CD4-positive, alpha-beta memory T cell (primary cell): ENCODE measurements at places on chromosomes 2 and 18. TPM values are rescaled to one million over a fixed set of nuclear protein-coding genes. Genes with fewer than 3 reads are reported as not detected.

Gene COL3A1
- polyA plus RNA-seq = not detected

- DNase-seq = peak; percentile 26
- H3K27me3 ChIP-seq = no peaks in the 10 kb centered on the region
- no peak overlapping the region for H3K27ac ChIP-seq
- H3K36me3 ChIP-seq = no peaks in the 10 kb centered on the region
- no peaks in the 10 kb centered on the region for H3K4me1 ChIP-seq
Measured at GRCh38 chr2:118046634-118047210, 32.9 kb upstream of the CCDC93 start.

- no peak overlapping the region for H3K27ac ChIP-seq
- H3K36me3 ChIP-seq = no peaks in the 10 kb centered on the region
- no peaks in the 10 kb centered on the region for H3K4me1 ChIP-seq
- no peaks in the 10 kb centered on the region for H3K27me3 ChIP-seq
- DNase-seq = no peak
Measured at GRCh38 chr2:164203131-164203530, 418.2 kb downstream of the GRB14 start.

- H3K27me3 ChIP-seq = no peaks in the 10 kb centered on the region
- H3K27ac ChIP-seq = no peak overlapping the region
- DNase-seq = no peak
- no peak overlapping the region for H3K4me3 ChIP-seq
Measured at GRCh38 chr2:40364151-40364874, 87.6 kb downstream of the SLC8A1 start.

- H3K27ac ChIP-seq = no peak overlapping the region
- no peak for DNase-seq
- H3K4me1 ChIP-seq = no peaks in the 10 kb centered on the region
- no peaks in the 10 kb centered on the region for H3K27me3 ChIP-seq
- no peaks in the 10 kb centered on the region for H3K36me3 ChIP-seq
- no peak overlapping the region for H3K4me3 ChIP-seq
Measured at GRCh38 chr2:181984814-181985631, 630 bp upstream of the PPP1R1C start.

Gene SCN3A
- polyA plus RNA-seq = not detected

DNA sequence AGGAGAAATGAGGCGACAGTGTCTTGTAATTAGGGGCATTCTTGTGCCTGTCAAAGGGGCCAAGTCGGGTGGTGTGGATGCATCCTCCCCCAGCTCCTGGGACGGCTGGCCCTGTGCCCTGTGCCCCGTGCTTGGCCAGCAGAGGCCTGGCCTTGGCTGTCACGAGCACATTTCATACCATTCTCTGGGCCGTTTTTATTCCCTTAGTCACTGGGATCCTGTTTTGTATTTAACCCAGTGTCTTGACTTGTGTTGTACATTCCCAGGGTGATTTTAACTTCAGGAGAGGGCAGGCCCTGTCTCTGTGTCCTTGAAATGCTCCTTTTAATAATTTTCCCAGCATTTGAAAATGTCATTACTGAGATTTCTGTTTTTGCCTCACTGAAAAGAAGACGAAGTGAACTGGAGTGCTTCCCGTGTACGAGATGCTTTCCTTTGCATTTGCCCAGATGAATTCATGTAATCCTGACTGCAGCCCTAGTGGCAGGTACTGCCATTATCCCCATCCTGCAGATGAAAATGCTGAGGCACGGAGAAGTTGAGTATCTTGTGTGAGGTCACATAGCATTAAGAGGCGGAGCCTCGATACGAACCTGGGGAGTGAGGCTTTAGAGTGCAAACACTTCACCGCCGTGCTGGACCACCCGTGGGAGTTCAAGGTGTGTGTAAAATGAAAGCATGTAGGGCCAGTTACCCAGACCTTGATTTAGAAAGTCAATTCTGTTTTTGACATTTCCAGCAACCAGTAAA, 57.0 kb downstream of the SH3RF3 start:
- DNase-seq = no peak
- H3K4me1 ChIP-seq = no peaks in the 10 kb centered on the region
- no peaks in the 10 kb centered on the region for H3K36me3 ChIP-seq
- H3K27me3 ChIP-seq = peaks cover under 1% of the 10 kb centered on the region
- H3K27ac ChIP-seq = no peak overlapping the region

Gene ABCB11
- not detected for polyA plus RNA-seq

DNA sequence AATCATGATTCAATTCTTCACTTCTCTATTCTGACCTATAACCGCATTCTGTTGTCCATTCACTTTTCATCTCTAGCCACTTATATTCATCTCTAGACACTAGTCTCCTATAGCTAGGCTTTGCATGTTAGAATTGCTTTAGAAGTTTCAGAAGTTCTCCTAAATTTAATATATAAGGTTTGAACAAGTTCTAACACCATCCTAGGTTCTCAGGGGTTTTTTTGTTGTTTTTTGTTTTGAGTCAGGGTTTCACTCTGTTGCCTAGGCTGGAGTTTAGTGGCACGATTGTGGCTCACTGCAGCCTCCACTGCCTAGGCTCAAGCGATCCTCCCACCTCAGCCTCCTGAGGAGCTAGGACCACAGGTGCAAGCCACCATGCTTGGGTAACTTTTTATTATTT, 19.9 kb downstream of the WDSUB1 start:
- no peak overlapping the region for H3K4me3 ChIP-seq
- H3K27ac ChIP-seq = no peak overlapping the region
- no peak for DNase-seq
- no peaks in the 10 kb centered on the region for H3K27me3 ChIP-seq
- no peaks in the 10 kb centered on the region for H3K36me3 ChIP-seq

- H3K36me3 ChIP-seq = no peaks in the 10 kb centered on the region
- no peak overlapping the region for H3K4me3 ChIP-seq
- no peak overlapping the region for H3K27ac ChIP-seq
- H3K27me3 ChIP-seq = no peaks in the 10 kb centered on the region
Measured at GRCh38 chr18:26181343-26181826, 44.9 kb upstream of the TAF4B start.

- H3K36me3 ChIP-seq = no peaks in the 10 kb centered on the region
- no peaks in the 10 kb centered on the region for H3K27me3 ChIP-seq
- no peak overlapping the region for H3K27ac ChIP-seq
- no peak overlapping the region for H3K4me3 ChIP-seq
Measured at GRCh38 chr18:8480506-8481328, 128.5 kb upstream of the RAB12 start.

Gene ACTG2
- not detected for polyA plus RNA-seq

- H3K4me3 ChIP-seq = no peak within 1 kb of the TSS
- H3K4me1 ChIP-seq = peaks cover 12% of the 10 kb centered on the region
- H3K27ac ChIP-seq = no peak within 1 kb of the TSS
- DNase-seq = no peak
Measured at GRCh38 chr2:20012282-20013125, at the start of gene MATN3. Gene MATN3 (minus strand): TSS chr2:20012668. CDS start chr2:20012631, 37 bp downstream.

Gene EML6
- polyA plus RNA-seq = 0.02 TPM

- no peak for DNase-seq
- no peaks in the 10 kb centered on the region for H3K27me3 ChIP-seq
- no peaks in the 10 kb centered on the region for H3K4me1 ChIP-seq
Measured at GRCh38 chr2:106700616-106701015, 185.4 kb downstream of the ST6GAL2 start.

Gene THAP4
- 42.9 TPM for polyA plus RNA-seq

Gene METTL21A
- polyA plus RNA-seq = 38.2 TPM

Gene NOL4
- polyA plus RNA-seq = not detected

DNA sequence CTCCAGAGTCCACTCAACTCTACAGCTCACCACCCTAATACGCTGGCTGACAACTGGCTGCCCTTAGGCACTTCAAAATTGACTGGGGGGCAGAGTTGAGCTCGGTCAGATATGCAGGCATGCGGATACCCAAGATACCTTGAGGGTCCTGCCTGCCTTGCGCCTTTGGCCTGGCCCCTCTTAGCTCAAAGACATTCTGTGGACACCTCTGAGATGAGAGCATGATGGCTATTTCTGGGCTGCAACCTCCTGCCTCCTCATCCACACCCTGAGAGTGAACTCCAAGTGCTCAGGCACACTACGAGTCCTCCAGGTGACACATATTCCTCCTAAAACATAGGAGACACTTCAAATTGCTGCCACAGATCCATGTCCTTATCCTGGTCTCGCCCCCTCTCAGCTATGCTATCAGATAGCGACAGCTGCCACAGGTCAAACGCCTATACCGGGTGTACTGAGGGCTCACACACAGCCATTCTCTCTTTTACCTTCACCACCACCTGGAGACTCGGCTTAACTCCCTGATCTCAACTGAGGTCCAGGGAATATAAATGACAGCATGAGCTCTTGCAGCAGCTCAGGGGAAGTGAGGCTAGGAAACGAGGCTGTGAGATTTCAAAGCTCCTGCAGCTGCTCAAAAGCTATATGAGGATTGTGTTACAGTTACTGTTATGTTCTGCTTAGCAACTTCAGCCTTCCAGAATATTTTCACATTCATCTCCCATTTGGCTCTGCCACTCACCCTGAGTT, 60.5 kb upstream of the TEX51 start:
- no peak overlapping the region for H3K4me3 ChIP-seq
- H3K27ac ChIP-seq = no peak overlapping the region
- no peaks in the 10 kb centered on the region for H3K27me3 ChIP-seq
- no peak for DNase-seq
- H3K4me1 ChIP-seq = no peaks in the 10 kb centered on the region
- H3K36me3 ChIP-seq = no peaks in the 10 kb centered on the region

Gene DSC3
- not detected for polyA plus RNA-seq

DNA sequence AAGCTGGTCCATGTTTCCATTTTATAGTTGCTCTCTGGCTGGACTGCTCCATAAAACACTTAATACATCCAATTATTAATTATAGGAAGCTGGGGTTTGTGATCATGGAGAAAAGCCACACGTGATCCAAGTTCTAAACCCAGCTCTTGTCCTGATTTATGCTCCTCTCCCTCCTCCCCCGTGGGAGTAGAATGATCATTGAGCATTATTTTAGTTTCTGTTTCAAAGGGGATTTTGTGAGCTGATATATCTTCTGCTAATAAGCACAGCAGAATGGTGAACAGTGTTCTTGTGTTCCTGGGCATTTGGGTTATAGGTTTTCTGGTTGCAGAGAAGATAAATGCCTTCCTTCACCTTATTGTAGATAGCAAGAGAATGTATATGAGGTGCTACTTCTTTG, 135.7 kb upstream of the TMEM200C start:
- DNase-seq = no peak
- H3K36me3 ChIP-seq = no peaks in the 10 kb centered on the region
- H3K4me3 ChIP-seq = no peak overlapping the region

- H3K27ac ChIP-seq = no peak overlapping the region
- no peak overlapping the region for H3K4me3 ChIP-seq
- no peaks in the 10 kb centered on the region for H3K27me3 ChIP-seq
- no peaks in the 10 kb centered on the region for H3K4me1 ChIP-seq
- H3K36me3 ChIP-seq = no peaks in the 10 kb centered on the region
Measured at GRCh38 chr2:42917425-42917927, 125.1 kb upstream of the HAAO start.

Gene INPP5D
- 125 TPM for polyA plus RNA-seq

DNA sequence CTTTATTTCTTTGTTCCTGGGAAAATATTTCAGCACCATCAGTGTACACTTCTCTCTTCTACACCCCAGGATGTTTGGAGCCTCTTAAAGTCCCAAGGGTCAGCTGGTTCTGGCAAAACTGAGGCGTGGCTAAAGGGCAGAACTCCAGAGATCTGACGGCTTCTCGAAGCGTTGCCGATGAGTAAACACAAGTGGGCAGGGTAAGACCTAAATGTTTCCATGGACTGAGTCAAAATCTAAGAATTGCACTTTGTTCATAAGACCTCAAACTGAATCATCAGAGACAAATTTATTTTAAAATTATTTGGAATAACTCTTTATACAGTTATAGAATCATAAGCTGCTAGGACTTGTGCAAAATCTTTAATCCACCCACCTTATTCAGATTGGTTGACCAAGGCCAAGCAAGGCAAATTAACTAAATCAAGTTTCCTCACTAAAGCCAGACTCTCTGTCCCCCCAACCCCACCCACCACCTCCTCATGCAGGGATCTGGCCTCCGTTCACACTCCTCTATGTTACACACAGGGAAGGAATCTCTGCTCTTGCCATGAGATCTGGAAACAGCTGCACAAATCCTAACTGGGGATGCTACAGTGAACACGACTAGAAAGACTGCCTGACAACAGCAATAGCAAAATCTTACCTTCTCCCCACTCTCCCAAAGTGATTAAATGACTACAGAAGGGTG, 342.6 kb upstream of the KLHL29 start:
- H3K27me3 ChIP-seq = no peaks in the 10 kb centered on the region
- no peak overlapping the region for H3K4me3 ChIP-seq
- H3K4me1 ChIP-seq = no peaks in the 10 kb centered on the region
- no peaks in the 10 kb centered on the region for H3K36me3 ChIP-seq
- no peak overlapping the region for H3K27ac ChIP-seq

GRCh38 chr18:77177009-77177408, 44.4 kb upstream of the MBP start:
- no peak overlapping the region for H3K27ac ChIP-seq
- H3K4me3 ChIP-seq = no peak overlapping the region
- H3K27me3 ChIP-seq = no peaks in the 10 kb centered on the region
- H3K36me3 ChIP-seq = no peaks in the 10 kb centered on the region

Gene RAD51AP2
- not detected for polyA plus RNA-seq

- H3K4me1 ChIP-seq = peaks cover 31% of the 10 kb centered on the region
- no peak overlapping the region for H3K4me3 ChIP-seq
- no peak overlapping the region for H3K27ac ChIP-seq
- no peaks in the 10 kb centered on the region for H3K36me3 ChIP-seq
- no peaks in the 10 kb centered on the region for H3K27me3 ChIP-seq
- DNase-seq = peak; percentile 34
Measured at GRCh38 chr2:206556357-206556949, 85.8 kb upstream of the FAM237A start.

- no peak overlapping the region for H3K27ac ChIP-seq
- no peak for DNase-seq
- no peaks in the 10 kb centered on the region for H3K36me3 ChIP-seq
- no peaks in the 10 kb centered on the region for H3K4me1 ChIP-seq
- no peaks in the 10 kb centered on the region for H3K27me3 ChIP-seq
Measured at GRCh38 chr2:204691911-204692510, 146.7 kb downstream of the PARD3B start.

Gene USP37
- polyA plus RNA-seq = 8.5 TPM

DNA sequence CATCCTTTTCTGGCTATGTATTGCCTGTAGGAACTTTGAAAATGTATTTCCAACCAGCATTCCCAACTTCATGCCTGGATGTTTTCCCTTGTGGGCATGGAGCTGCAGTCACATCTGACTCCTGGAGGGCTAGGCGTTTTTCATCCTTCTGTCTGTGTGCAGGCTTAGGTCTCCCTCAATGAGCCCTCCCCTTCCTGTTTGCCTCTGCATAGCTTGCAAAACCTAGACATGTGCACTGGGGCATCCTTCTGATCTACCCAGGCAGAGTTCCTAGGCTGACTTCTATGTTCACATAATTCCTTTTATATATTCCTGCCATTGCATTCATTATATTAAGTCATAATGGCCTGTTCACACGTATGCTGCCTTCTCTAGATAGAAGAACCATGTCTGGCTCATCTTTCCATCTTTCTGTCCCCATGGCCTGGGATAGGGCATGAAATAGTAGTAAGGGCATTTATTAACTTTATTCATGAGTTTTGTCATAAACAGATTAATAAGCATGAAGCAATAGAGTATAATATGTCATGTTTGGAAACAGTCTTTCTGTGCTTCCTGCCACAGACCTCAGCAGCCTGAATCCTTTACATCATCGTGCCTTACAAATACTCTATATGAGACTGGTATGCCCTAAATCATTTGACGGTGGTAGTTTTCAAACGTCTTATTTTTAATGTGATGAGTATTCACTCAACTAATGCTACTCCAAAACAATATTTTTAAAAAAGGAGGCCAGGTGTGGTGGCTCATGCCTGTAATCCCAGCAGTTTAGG, 195.6 kb downstream of the TGIF1 start:
- H3K36me3 ChIP-seq = no peaks in the 10 kb centered on the region
- no peak for DNase-seq
- H3K4me3 ChIP-seq = no peak overlapping the region
- H3K27ac ChIP-seq = no peak overlapping the region
- H3K27me3 ChIP-seq = no peaks in the 10 kb centered on the region
